Ureter (tissue), 1 donor: ENCODE measurements at places on chromosomes 12 and 14. TPM values are rescaled to one million over a fixed set of nuclear protein-coding genes. Genes with fewer than 3 reads are reported as not detected.

EMP1 gene
- 193 TPM for total RNA-seq

TAS2R31 gene
- 12.2 TPM for total RNA-seq

RHOJ gene
- 20.6 TPM for total RNA-seq

NRIP2 gene
- 3.6 TPM for total RNA-seq

NTF3 gene
- total RNA-seq, result 6.1 TPM

DACT1 gene
- total RNA-seq, result 13.5 TPM

BCL2L14 gene
- 17.4 TPM for total RNA-seq

GRCh38 chr12:122097927-122098756 lies 19.6 kb downstream of the MLXIP start:
- DNase-seq, result peak; percentile 73

DNA sequence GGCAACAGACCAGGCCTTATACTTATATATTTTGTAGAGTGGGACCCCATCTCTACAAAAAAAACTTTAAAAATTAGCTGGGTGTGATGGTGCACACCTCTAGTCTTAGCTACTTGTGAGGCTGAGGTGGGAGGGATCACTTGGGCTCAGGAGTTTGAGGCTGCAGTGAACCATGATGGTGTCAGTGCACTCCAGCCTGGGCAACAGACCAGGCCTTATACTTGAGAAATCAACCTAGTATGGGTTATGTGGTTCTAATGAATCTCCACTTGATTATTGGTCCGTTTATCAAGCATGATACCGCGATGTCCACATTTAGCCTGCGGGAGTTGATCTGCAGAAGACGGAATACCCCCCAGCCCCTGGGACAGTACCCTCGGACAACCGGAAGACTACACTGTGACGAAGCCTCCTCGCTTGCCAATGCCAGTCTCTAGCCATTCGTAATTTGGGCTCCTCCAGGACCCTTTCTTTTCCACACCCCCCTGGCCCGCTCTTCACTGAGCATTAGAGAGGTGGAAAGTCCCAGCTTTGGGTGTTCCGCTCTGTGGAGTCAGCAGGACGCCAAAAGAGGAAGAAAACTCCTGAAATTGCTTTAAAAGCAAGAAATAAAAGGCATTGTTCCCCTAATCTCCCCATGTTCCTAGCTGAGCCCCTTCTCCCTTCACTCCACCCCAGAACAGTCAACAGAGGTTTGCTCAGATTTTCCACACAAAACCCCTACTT lies 19.4 kb downstream of the LTBP2 start:
- no peak for DNase-seq

DNA sequence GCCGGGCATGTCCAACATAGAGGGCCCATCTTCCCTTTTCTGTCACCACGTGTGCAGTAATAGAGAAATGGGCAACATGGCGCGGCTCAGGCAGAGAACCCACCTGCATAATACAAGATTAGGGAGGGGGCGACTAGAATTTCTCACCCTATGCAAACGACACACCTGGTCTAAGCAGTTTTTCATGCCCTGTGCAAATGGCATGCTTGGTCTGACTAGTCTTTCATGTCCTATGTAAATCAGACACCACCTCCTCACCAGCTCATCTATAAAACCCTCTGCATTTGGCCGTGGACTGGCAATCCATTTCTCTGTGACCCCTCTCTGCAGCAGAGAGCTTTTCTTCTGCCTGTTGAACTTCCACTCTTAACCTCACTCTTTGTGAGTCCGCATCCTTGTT lies 180.2 kb upstream of the PZP start:
- no peak for DNase-seq

DNA sequence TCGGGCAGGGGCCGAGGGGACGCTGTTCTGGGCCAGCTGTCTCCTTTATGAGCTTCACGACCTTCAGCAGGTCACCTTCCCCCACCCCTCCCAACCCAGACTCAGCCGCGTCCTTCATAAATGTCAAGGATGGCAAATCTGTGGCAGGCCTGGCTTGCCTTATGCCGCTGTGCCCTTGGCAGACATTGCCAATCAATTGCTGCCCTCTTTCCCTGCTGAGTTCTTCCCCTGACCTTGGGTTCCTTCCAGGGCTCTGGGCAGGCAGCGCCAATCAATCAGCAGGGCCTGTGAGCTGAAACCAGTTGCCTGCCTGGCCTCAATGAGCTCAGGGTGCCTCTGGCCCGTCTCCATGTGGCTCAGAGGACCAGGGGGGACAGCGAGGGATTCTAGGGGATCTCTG lies 7.7 kb downstream of the FAM222A start:
- DNase-seq, result no peak

GRCh38 chr14:55771242-55771981 lies 191.4 kb downstream of the KTN1 start:
- no peak for DNase-seq

DNA sequence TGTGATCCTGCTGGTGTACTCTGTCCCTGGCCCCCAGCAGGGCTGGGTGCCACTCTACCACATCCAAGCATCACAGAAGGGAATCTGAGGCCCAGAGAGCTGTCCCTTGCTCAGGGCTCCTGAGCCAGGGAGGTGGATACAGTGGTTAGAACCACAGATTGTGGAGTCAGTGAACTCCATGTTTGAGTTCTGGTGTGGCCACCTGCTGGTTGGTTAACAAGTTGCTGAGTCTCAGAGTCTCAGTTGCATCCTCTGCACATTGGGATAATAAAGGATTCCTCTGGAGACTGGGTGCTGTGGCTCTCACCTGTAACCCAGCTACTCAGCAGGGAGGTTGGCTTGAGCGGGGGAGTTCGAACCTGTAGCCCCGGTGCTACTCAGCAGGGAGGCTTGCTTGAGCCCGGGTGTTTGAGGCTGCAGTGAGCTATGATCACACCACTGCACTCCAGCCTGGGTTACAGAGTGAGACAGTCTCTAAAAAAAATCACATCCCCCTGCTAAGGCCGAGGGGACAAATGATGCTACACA lies 39.4 kb downstream of the MVK start:
- no peak for DNase-seq

DNA sequence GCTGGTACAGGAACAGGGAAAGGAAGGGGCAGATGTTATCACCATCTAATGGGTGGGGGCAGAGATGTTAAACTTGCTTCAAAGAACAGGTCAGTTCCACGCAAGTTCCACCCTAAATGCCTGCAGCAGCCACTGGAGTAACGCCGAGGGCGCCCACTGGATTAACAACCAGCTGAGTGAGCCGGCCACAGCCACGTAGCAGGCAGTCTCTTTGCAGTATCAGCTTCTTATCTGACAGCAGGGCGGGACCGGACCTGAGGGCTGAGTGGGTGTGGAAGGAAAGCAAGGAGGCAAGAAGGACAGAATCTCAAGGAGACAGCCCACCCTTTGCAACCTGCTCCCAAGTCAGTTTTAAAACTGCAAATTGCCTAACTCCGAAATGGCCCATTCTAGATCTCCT lies 38.4 kb upstream of the FOXN3 start:
- DNase-seq, result peak; percentile 51

DNA sequence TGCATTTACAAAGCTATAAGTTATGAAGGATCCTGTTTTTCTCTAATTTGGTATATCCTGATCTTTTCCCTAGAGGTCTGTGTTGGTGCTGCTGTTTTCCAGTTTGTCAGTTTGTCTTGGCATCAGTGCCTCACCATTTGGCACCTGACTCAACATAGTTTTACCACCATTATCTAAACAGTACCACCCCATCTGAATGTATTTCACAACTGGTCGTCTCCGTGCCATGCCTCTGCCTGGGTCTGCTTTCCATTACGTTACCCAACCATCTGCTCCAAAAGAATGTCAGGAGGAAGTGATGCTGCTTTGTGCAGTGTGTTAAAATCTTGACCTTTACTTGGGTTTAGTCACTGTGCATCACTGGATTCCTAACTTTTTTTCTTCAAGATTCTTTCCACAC lies 129.3 kb upstream of the RASSF8 start:
- peak; percentile 46 for DNase-seq

- no peak for DNase-seq
These were observed 14.8 kb downstream of the MED13L start for GRCh38 chr12:116262741-116263140.

- DNase-seq, result no peak
These were observed 193.9 kb upstream of the OR4E1 start for GRCh38 chr14:21867541-21867940.

DNA sequence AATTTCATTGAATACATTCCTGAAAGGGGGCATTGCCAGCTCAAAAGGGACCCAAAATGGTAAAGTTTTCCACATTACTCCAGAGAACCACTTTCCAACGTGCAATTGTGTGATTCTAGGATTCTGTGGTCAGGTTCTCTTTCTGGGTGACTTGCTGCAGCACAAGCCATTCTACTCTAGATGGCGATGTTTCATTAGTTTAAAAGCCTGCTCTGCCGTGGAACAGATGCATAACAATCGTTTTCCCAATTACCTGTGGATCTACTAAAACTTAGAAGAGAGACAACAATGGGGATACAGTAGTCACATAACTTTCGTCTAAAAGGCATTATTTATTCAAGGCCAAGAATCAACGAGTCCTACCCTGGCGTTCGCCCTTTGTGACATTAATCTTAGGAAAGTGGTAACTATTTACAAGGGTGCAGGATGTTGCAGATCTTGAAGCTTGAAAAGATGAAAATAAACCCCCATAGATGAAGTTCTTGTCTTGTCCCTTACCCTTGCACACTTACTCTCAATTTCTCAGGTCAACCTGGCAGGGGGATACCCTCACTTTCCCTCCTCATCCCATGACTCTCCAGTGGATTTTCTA lies 400.9 kb downstream of the SNAPC1 start:
- no peak for DNase-seq

DNA sequence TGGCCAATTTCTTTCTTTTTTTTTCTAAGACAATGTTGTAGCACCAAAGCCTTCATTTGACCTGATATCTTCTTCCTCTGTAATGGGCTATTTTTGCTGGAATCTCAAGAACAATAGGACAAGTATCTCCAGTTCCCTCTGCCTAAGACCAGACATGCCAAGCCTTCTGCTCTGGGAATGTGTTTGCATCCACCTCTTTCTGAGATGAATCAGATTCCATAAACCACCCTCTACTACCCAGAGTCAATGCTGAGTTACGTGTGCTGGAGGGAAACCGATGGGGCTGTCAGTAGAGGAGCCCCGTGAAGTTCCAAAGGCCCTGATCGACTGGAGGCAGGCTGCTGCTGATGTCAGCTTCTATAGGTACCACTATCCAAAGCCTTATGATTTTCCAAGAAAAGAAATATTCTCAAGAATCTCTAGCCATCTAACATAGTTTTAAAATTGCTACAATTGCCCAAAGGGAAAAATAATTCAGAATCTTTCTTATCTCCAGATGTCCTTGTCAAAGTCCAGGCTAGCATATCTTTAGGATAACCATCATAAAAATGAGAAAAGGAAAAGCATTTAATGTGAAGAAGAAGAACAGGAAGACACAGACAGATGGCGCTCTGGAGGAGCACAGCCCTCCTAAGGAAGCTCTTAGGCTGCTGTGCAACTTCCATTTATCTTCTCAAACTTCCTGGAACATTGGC lies 101.9 kb downstream of the SLC8A3 start:
- no peak for DNase-seq

- DNase-seq, result no peak
These were observed 377.7 kb downstream of the NUAK1 start for GRCh38 chr12:105761075-105761474.

DNA sequence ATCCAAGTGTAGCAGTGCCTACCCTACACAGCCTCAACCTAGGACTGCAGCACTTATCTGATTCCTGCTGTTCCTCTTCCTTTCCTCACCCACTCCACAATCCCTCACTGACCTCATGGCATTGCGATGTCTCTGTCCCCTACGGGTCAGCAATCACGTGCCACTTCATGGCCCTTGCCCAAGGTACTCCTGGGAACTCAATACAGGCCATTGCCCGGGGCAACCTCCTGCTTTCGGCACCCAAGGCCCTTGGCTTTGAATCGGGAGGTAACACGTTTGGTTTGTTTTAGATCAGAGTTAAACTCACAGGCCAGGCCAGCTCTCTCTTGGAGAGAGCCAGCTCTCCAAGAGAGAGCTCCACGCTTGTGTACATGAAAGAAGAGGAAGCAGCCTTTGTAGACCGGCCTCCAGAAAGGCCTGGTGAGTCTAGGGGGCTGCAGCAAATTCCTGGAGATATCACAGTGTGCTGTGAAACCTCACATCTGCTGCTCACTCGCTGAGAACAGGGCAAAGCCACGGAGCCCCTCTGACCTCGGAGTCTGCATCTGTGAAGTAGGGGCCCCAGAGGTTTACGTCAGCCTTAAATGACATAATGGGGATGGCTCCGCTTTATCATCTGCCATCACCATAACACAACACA lies 12.2 kb downstream of the CLMN start:
- no peak for DNase-seq

GRCh38 chr12:115872919-115873357 lies 404.6 kb downstream of the MED13L start:
- peak; percentile 89 for DNase-seq

- no peak for DNase-seq
These were observed 14.5 kb downstream of the CBX5 start for GRCh38 chr12:54265364-54265812.
